ENCODE measurements at places on chromosomes 4 and X.

DNA sequence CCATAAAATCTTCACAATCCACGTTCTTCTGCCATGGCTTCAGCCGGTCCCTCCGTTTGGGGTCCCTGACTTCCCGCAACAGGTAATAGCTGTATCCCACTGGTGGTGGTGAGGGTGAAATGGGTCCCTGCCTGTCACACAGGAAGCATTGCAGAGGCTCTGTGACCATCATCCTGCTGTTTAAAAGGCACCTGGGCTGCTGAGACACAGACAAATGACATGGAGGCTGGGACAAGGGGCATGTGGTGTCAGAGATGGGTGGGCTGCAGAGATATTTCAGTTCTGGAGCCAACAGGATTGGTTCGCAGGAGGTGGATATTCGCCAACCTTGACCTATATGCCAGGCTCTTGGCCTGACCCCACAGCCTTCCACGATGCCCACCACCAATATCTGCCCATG is 82.1 kb downstream of the JAKMIP1 start:
- no peak for DNase-seq

- DNase-seq: no peak
These were observed 13.6 kb downstream of the MFAP3L start for GRCh38 chr4:170012629-170012958.

- no peak for DNase-seq
These were observed 66.1 kb upstream of the RGN start for GRCh38 chrX:47012131-47012530.

DNA sequence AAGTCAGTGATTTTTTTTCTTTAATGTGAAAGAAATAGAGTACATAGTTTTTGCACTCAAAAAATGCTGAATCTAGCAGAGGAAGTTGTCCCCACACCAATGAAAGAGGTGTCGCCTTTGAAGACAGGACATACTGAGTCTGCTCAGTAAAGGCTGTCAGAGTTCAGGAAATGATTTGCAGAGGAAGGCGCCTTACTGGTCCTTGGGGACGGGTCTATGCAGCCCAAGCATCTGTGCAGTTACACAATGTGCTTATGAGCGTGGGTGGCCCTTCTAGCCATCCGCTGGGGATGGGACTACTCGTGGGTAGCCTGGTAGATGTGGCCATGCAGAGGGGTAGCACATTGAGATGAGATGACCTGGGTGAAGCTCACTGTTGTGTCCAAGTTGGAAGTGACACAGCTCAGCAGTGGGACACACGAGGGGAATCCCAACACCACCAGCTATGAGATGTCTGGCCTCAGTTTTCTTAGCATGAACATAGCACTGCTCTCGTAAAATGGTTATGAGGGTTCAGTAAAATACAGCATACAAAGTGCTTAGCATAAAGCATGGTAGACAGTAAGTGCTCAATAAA is 116.5 kb upstream of the RBPJ start:
- DNase-seq: no peak

- DNase-seq: no peak
These were observed 725.1 kb downstream of the C4orf33 start for GRCh38 chr4:129821073-129821472.

DNA sequence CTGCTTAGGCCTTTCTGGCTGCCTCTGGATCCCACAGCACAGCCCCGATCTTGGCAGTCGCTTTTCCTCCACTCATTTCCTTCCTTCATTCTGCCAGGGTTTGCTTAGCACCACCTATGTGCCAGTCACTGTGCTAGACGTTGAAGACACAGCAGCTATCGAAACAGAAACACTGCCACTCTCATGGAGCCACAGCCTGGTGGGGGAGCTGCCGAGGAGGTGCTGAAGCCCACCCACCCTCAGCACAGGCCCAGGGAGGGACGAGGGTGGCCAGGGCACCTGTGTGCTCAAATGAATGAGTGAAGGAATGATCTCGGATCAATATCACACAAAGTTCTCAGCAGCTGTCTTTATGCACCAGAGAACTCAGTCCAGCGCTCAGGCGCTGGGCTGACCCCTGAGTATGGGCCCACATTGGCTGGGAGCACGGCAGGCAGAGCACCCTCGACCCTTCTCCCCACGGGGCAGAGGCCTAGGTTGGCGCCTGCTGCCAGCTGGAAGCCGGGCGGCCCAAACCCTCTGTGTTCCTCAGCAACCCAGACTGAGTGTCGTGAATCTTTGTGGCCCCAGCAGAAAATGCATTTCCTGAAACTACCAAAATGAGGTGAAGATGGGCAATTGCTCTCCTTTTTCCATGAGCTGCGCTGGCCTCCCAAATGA is 108.9 kb downstream of the SORCS2 start:
- no peak for DNase-seq

- DNase-seq: no peak
These were observed 13.8 kb upstream of the UVSSA start for GRCh38 chr4:1333256-1333655.

- DNase-seq: no peak
These were observed 121.4 kb upstream of the GATB start for GRCh38 chr4:151882072-151882803.

DNA sequence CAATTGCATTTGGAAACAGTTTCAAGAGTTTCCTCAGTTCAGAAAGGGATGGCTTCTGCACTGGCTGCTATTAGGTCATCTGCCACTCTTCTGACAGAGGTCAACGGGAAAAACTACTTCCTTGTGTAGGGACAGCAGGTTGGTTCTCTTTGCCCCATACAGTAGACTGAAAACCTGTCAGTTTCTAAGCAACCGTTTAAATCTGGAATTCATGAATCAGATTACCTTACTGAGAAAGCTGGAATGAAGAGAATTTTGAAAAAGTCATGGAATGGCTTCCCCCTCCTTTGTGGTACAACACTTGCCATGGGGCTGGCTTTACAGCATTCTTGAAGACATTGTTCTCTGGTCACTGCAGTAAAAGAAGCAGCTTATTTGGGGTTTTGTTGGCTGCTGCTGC is 240.3 kb downstream of the IL1RAPL2 start:
- no peak for DNase-seq
